ENCODE measurements at places on chromosomes 7 and 10.

DNA sequence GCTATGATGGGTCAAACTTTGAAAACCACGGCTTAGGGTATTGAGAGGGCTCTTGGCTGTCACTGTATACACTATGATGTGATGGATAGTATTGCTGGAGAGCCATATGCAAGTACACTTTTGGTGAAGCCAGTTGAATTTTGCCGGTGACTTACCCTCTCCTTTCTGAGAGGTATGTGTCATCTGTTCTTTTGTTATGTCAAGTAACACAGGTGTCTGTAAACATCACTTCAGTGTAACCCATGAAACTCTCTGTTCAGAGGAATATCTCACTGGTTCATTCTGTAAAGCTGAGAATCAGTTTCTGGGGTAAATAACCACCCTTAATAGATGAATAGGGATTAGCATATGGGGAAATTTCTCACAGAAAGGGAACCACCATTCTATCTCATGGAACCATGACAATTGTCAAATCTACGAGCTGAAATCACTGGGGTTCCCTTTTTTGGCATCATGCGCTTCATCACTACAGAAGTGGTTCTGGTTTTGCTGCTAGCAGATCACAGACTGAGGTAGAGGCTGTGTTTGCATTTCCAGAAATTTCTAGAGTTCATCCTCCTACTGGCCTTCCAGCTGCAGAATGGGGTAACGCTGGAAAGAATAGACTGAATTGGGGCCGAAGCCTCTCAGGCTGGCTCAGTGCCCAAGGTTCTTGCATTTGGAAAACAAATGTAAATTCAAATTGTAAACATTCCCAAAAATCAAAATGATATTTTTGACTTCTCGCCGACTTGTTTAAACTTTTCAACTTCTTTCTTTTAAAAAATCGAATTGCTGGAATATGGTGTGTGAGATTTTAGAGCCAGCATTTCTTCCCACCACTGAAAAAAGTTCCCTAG lies 83.3 kb upstream of the CREB5 start:
- no peak for DNase-seq

- DNase-seq: no peak
Measured at GRCh38 chr7:33788531-33788930, 116.8 kb upstream of the BMPER start.

GRCh38 chr10:113908236-113908635 lies 53.8 kb downstream of the NHLRC2 start:
- DNase-seq: no peak

DNA sequence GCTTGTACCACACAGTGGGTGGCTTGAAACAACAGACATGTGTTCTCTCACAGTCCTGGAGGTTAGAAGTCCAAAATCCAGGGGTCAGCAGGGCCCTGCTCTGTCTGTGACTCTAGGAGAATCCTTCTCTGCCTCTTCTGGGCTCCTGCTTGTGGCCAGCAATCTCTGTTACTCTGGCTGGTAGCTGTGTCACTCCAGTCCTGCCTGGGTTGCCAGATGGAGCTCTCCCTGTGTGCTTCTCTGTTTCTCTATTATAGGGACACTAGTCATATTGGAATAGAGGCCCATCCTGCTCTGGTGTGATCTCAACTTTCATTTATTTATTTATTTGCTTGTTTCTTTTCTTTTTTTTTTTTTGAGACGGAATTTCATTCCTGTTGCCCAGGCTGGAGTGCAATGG lies 276.6 kb upstream of the GALNT17 start:
- DNase-seq: no peak

DNA sequence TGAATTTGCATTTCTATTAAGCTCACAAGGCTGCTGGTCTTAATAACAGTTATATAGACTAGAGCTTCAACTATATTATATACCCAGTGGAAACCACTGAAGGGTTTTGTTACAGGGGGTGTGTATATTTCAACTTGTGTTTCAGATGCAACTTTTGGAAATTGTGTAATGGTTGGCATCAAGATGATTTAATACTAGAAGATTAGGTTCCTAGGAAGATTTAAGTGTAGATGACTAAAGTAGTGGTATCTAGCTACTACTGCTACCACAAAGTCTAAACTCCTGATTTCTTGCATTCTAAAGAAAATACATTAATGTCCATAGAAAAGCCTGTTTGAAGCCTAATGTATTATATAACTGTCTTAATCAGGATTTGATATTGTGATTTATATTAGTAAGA lies 30.2 kb downstream of the AHR start:
- DNase-seq: no peak

DNA sequence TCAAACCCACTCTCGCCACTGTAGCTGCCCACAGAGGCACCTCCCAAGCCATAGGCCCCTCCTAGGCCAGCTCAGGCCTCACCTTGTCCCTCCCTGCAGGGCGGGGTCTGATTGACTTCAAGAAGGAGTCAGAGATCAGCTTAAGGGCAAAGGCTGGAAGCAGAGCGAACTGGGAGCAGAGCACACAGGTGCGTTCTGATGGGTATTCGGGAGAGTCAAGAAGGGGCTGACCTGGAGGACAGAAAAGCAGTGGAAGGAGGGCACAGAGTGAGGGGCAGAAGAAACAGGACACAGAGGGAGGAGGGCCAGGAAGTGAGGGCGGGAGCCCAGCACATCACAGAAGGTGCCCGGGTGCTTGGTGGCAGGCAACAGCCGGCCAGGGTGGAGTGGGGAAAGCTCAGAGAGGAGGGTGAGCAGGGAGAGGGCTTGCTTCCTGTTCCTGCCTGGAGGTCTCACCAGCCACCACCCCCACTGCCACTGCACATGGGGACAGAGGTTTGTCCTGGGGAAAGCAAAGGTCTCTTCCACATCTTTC lies at the start of gene AOC1:
TSS of gene AOC1 (plus strand) at position 147 of the 535 bp plus-strand sequence. CDS start 3,954 bp downstream, outside the sequence.
- DNase-seq: no peak

DNA sequence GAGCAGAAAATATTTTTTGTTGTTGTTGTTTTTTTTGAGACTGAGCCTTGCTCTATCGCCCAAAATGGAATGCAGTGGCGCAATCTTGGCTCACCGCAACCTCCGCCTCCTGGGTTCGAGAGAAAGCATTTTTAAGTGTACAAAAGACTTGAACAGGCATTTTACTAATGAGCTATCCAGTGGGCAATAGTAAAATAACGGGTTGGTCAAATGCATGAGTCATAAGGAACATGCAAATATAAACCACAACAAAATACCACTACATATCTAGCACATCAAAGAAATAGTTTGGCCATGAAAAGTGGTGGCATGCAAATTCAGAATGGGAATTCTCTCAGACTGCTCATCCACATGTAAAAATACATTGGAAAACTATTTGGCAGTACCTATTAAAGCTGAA lies 71.7 kb upstream of the TMEM106B start:
- DNase-seq: no peak

GRCh38 chr7:107838816-107839565 lies 36.0 kb upstream of the SLC26A3 start:
- DNase-seq: no peak

DNA sequence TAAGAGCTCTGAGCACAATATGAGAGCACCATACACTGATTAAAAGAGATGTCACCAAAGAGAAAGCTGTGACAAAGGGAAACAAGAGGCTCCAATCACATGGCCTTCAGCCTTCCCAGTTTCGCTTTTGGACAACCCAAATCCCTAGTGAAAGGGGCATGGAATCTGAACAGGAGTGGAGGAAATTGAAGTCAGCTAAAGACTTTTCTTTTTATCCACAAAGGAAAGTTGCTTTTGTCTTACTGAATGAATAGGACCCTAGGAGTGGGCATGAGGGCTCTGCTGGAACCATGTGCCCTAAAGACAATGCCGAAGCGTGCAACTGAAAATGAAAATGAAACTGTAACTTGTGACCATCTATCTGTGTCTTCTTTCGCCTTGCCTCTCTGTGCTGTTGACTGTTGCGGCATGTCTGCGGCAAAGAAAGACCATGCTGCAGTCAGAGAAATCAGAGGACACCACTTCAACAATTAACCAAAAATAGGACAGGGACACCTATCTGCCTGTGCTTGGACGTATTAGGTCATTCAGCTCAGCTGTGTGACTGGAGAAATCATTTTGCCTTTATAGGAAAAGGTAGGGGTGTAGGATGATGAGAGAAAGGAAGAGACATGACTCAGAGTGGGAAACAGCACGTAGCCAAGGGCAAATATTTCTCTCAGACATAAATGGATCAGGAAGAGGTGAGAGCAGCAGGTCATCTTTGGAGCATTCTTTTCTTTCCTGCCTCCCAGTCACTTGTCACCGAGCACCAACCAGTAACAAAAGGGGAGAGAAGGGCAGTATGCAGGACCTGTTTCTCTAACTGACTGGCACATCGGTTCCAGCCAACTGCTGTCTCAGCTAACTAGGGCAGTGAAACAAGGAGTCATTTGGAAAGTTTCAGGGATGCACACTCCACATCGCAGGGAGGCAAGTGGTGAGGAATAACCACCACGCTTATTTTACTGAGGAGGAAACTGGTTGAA lies 12.3 kb downstream of the CAV2 start:
- DNase-seq: peak; percentile 17

- DNase-seq: no peak
Measured at GRCh38 chr10:124672181-124672638, 72.0 kb downstream of the FAM53B start.

GRCh38 chr7:1368682-1369571 lies 90.3 kb downstream of the MICALL2 start:
- no peak for DNase-seq

DNA sequence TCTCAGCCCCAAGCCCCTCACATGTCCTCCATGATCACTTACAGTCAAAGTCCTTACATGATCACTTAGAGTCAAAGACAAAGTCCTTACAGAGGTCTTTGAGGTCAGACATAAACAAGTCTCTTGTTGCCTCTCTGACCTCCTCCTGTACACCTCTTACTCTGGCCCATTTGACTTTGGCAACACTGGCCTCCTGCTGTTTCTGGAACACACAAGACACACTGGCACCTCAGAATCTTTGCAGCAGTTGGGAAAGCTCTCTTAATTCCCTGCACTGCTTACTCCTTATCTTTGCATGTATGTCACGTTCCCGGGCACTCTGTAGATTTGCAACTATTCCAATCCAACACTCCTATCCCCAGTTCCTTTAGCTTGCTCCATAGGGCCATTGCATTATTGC lies 102.3 kb downstream of the NSUN6 start:
- DNase-seq: no peak

GRCh38 chr10:113300617-113301016 lies 252.2 kb upstream of the HABP2 start:
- no peak for DNase-seq
